ENCODE measurements at places on chromosomes 3 and 15.

GRCh38 chr3:149352556-149352955 is 19.1 kb upstream of the TM4SF18 start:
- DNase-seq: no peak

GRCh38 chr3:19467761-19468160 is 319.5 kb downstream of the KCNH8 start:
- no peak for DNase-seq

- DNase-seq: no peak
Measured at GRCh38 chr3:179599531-179599930, 4.9 kb downstream of the MRPL47 start.

- no peak for DNase-seq
Measured at GRCh38 chr3:50390508-50391224, 31.3 kb upstream of the TMEM115 start.

DNA sequence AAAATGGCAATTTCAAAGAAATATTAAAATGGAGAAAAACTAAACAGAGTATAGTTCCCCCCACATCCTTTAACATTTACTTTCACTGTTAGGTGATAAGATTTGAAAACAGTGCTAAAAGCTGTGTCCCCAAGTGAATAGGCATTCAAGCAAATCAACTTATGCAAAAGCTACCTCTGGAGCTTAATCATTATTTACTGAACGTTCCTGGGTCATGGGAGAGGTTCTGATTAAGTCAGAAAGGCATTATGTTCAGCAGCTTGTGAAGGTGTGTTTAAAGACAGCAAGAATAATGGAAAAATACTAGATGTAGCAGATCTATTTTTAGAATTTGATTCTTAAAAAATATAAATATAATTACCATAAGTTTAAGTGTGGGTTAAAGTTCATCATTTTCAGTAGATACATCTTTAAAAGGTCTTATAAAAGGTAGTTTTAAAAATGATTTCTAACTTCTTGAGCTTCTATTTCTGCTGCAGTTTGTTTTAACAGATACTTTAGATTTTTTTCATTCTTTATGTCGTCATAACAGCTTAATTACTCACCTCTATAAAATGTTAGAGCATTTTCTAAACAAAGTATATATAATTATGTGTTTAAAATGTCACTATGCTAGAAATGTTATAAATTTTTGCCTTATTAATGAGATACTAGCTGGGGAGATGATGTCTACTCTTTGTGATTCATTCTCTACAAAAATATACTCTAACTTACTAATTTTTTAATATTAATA is 127.9 kb downstream of the MITF start:
- no peak for DNase-seq

DNA sequence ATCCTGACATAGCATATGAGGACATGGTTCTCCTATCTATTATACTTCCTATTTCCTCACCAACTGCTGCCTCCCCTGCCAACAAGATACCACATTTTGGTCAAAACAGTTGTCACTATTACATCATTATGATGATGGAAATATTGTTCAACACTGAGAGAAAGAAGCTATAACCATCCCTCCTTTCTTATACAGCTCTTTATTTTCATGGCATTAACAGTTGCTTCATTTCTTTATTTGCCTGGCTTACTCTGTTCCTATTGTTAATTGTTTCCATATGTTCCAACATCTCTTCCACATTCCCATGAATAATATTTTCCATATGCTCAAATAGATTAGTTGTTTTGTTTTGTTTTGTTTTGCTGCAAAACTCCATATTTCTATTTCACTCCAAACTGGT is 40.8 kb upstream of the FILIP1L start:
- no peak for DNase-seq

DNA sequence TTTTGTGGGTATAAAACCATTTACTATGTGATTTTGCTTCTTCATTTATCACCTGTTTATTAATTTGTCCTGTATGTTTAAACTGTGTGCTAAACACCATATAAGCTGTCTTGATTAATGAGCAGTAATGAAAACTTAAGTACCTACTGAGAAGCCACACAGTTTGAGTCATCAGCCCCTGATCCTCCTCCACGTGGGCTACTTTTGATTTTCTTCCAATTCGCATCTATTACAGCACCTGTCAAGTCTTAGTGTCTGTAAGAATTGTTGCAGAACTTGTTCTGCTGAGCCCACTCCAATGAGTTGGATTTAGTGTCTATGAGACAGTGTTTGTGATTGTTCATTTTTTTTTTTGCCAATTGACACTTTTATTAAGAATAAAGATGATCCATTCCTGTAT is 16.8 kb downstream of the EPHA6 start:
- no peak for DNase-seq

DNA sequence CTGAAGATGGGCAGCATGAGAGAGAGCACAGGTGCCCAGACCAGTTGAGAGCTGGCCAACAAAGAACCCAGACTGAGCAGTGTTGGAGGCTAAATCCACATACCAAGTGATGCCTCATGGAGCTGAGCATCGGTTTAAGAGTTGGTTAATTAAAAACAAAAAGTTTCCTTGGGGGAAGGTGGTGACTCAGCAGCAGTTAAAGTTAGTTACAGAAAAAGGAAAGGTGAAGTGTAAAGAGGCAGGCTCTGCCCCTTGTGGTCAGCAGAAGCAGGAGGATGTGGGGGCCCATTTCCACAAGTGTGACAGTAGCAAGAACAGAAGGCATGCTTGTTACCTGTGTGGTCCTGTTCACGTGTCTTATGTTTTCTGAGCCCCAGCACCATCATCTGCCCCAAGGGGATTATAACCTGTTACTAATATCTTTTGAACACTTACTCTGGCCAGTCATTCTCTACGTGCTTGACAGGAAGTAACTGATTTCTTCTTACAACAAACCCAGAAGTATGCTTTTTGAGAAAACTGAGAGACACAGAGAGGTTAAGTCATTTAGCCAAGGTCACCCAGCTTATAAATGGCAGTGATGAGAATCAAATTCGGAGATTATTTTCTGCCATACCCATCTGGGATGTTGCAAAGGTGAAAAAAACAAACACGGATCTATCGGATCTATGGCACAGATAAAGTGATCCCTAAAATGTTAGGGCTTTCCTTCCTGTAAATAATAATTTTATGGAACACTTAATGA is 91.0 kb downstream of the EPHB1 start:
- DNase-seq: no peak

GRCh38 chr15:97977734-97978133 is 17.2 kb downstream of the ARRDC4 start:
- DNase-seq: no peak

GRCh38 chr3:136281966-136282520 is 31.9 kb downstream of the PCCB start:
- DNase-seq: no peak

GRCh38 chr3:61876797-61877196 is 315.4 kb downstream of the PTPRG start:
- DNase-seq: no peak

- DNase-seq: no peak
Measured at GRCh38 chr15:101718896-101719295, 5.4 kb downstream of the TARS3 start.

DNA sequence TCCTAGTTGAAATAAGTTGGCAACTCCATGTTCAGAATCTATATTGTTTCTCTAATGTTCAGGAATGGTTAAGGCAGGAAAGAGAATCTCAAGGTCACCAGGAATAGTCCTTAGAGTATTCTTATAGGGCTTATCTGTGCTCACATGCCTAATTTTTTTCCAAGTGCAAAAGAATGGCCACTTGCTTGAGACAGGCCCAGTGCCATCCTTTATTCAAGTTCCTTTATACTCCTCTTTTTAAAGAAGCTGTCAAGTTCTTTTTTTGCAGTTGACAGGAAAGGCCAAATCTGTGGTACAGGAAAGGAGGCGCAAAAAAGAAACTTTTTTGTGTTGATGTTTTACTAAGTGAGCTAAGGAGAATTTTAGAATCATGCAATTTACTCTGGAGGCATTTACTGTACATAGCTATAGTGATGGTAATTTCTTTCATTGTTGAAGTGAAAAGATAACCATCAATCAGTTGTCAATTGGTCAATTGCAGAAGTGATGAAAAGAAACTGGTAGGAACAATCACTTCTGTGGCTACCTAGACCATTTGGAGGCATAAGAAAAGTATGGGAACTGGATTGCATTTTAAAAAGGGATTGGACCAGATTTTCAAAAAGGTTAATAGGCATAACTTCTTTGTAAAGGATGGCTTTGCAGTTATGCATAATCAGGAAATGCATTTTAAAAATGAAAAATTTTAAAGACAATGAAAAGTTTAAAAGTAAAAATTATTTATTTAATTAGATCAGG is 102.5 kb upstream of the SOX2 start:
- DNase-seq: no peak

- no peak for DNase-seq
Measured at GRCh38 chr3:15766406-15766805, 31.4 kb downstream of the ANKRD28 start.

- no peak for DNase-seq
Measured at GRCh38 chr15:76898102-76898501, 7.0 kb downstream of the SCAPER start.

Data from esophagus squamous epithelium (tissue), 5 donors.